ENCODE measurements at places on chromosomes 4 and X.

DNA sequence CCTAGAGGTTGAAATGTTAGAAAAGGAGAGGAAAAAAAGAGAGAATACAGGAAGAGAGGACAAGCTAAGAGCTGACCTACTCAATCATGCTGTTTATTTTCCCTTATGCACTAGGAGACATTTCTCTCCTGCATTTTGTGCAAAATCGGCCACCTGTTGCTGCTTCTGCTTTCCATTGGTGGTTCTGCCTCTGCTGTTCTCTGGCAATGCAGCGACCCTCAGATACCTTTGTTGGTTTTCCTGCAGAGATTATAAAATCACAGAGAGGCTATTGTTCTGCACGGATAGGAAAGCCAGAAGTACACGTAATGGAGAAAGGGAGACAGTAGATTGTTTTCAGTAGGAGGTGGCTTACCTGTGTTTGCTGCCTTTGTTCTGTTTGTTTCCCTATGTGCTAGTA is 108.9 kb downstream of the UNC5C start:
- H3K27ac ChIP-seq, result no peak overlapping the region
- no peak for DNase-seq
- H3K27me3 ChIP-seq, result no peaks in the 10 kb centered on the region
- H3K36me3 ChIP-seq, result no peaks in the 10 kb centered on the region
- no peak overlapping the region for H3K4me3 ChIP-seq

GRCh38 chr4:19317377-19317776 is 934.3 kb upstream of the SLIT2 start:
- no peak overlapping the region for H3K27ac ChIP-seq
- no peak overlapping the region for H3K4me3 ChIP-seq
- H3K4me1 ChIP-seq, result no peaks in the 10 kb centered on the region
- H3K27me3 ChIP-seq, result no peaks in the 10 kb centered on the region
- no peaks in the 10 kb centered on the region for H3K36me3 ChIP-seq
- no peak for DNase-seq

- H3K27ac ChIP-seq, result no peak overlapping the region
- H3K36me3 ChIP-seq, result no peaks in the 10 kb centered on the region
- DNase-seq, result no peak
- H3K4me1 ChIP-seq, result peaks cover 2% of the 10 kb centered on the region
- H3K4me3 ChIP-seq, result no peak overlapping the region
Observed at GRCh38 chr4:159308566-159309340, 205.9 kb downstream of the RAPGEF2 start.

DNA sequence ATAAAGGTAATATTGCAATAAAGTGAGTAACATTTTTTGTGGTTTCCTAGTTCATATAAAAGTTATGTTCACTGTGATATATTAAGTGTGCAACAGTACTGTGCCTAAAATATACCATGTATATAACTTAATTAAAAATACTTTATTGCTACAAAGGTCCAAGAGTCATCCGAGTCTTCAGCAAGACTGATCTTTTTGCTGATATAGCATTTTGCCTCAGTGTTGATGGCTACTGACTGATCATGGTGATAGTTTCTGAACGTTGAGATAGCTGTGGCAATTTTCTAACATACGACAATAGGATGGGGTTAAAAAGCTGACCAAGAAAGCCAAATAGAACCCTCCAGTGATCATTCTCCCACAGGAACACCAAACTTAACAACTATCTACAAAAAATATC is 1302.7 kb downstream of the TECRL start:
- H3K4me1 ChIP-seq, result no peaks in the 10 kb centered on the region
- H3K27me3 ChIP-seq, result no peaks in the 10 kb centered on the region
- no peak overlapping the region for H3K4me3 ChIP-seq
- H3K36me3 ChIP-seq, result no peaks in the 10 kb centered on the region

DNA sequence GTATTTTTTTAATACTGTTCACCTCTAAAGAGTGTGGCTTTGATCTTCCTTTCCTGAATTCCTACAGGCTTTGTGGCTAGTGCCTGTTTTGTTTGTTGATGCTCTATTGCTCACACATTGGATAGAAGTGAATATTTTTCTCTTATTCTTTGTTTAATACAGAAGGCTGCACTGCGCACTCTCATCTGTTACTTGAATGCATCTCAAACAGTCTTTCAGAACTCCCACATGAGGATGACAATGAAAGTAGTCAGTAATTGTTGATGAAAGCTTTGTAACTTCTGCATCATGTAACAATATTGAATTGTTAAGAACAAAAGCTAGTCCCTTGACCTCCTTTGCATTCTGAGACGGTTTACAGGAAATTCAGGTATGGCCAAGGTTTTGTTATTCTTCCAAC is 29.1 kb upstream of the GALNT7 start:
- H3K27ac ChIP-seq, result no peak overlapping the region
- no peaks in the 10 kb centered on the region for H3K27me3 ChIP-seq
- no peak overlapping the region for H3K4me3 ChIP-seq

GRCh38 chr4:576245-576821 is at the start of gene TMEM271:
Gene TMEM271, minus strand, starts transcription at chr4:576295. Its CDS starts 233 bp downstream, at chr4:576062.
- no peak within 1 kb of the TSS for H3K27ac ChIP-seq
- no peak within 1 kb of the TSS for H3K4me3 ChIP-seq
- H3K36me3 ChIP-seq, result no peaks in the 10 kb centered on the region
- DNase-seq, result no peak

- no peaks in the 10 kb centered on the region for H3K4me1 ChIP-seq
- no peaks in the 10 kb centered on the region for H3K27me3 ChIP-seq
- no peaks in the 10 kb centered on the region for H3K36me3 ChIP-seq
- DNase-seq, result no peak
- no peak overlapping the region for H3K4me3 ChIP-seq
Observed at GRCh38 chrX:14398725-14399124, 130.6 kb upstream of the GLRA2 start.

DNA sequence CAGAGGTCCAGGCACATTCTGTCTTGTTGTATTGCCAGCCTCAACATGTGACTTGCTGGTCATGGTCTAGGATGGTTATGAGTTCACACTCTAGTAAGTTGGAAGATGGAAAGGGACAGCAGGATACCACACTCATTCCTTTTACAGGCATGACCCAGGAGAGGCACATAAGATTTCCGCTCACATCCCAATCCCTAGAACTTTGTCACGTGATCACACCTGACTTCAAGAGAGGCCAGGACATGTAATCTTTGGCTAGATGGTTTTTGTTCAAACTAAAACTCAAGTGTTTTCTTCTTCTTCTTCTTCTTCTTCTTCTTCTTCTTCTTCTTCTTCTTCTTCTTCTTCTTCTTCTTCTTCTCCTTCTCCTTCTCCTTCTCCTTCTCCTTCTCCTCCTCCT is 53.4 kb upstream of the ARX start:
- no peak overlapping the region for H3K4me3 ChIP-seq
- DNase-seq, result no peak
- no peaks in the 10 kb centered on the region for H3K36me3 ChIP-seq
- no peaks in the 10 kb centered on the region for H3K4me1 ChIP-seq

GRCh38 chr4:188196134-188196735 is 57.0 kb downstream of the TRIML1 start:
- H3K27me3 ChIP-seq, result no peaks in the 10 kb centered on the region
- H3K4me3 ChIP-seq, result no peak overlapping the region
- H3K36me3 ChIP-seq, result no peaks in the 10 kb centered on the region

DNA sequence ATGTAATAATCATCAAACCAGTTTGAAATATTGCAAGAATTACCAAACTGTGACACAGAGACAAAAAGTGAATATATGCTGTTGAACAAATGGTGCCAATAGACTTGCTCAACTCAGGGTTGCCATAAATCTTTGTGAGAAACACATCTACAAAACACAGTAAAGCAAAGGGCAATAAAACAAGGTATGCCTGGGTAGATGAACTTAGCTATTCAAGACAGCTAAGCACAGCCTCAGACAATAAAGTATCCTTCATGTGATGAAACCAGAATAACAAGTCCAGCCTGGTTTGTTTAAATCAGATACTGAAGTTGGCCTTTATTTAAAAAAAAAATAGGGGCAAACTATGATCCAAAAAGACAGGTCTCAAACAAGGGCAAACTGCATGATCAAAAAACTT is 19.2 kb downstream of the LAMTOR3 start:
- H3K36me3 ChIP-seq, result peaks cover 31% of the 10 kb centered on the region
- H3K27me3 ChIP-seq, result no peaks in the 10 kb centered on the region
- no peak overlapping the region for H3K4me3 ChIP-seq
- no peak overlapping the region for H3K27ac ChIP-seq
- DNase-seq, result no peak
- no peaks in the 10 kb centered on the region for H3K4me1 ChIP-seq

GRCh38 chr4:172515266-172515879 is 653.2 kb upstream of the GALNT7 start:
- no peaks in the 10 kb centered on the region for H3K4me1 ChIP-seq
- DNase-seq, result no peak
- no peak overlapping the region for H3K4me3 ChIP-seq
- H3K36me3 ChIP-seq, result no peaks in the 10 kb centered on the region

DNA sequence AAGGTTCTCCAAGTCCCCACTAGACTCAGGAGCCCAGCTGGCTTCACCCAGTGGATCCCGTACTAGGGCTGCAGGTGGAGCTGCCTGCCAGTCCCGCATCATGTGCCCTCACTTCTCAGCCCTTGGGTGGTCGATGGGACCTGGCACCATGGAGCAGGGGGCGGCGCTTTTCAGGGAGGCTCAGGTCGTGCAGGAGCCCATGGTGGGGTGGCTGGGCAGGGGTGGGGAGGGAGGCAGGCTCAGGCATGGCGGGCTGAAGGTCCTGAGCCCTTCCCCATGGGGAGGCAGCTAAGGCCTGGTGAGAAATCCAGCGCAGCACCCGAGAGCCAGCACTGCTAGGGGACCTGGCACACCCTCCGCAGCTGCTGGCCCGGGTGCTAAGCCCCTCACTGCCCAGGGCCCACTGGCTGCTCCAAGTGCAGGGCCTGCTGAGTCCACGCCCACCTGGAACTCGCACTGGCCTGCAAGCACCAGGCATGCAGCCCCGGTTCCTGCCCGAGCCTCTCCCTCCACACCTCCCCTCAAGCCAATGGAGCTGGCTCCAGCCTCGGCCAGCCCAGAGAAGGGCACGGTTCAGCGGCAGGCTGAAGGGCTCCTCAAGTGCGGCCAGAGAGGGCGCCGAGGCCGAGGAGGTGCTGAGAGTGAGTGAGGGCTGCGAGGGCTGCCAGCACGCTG is 72.7 kb upstream of the SLIT2 start:
- H3K4me1 ChIP-seq, result no peaks in the 10 kb centered on the region
- no peaks in the 10 kb centered on the region for H3K36me3 ChIP-seq
- H3K27me3 ChIP-seq, result no peaks in the 10 kb centered on the region
